ENCODE measurements at places on chromosomes 13 and 19.

- DNase-seq = no peak
Measured at GRCh38 chr13:24215732-24216131, 55.2 kb downstream of the SPATA13 start.

- no peak for DNase-seq
Measured at GRCh38 chr13:107906131-107906530, 309.2 kb downstream of the LIG4 start.

GRCh38 chr19:32859591-32859990, 10.0 kb downstream of the SLC7A9 start:
- DNase-seq = no peak

GRCh38 chr13:33026489-33027152, 10.4 kb downstream of the KL start:
- no peak for DNase-seq

DNA sequence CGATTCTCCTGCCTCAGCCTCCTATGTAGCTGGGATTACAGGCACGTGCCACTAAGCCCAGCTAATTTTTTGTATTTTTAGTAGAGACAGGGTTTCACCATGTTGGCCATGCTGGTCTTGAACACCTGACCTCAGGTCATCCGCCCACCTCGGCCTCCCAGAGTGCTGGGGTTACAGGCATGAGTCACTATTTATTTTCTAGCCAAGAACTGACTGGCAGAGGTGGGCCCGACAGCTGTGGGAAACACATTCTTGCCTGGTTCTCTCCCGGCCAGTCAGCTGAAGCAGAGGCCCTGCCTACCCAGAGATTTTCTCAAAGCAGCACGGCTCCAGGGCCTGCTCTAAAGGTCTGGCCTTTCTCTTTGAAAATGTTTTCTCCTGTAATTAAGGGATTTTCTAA, 108.0 kb downstream of the KCTD15 start:
- DNase-seq = peak; percentile 70

GRCh38 chr13:51541037-51541436, 43.2 kb upstream of the WDFY2 start:
- DNase-seq = no peak

- peak; percentile 94 for DNase-seq
Measured at GRCh38 chr13:110419381-110419791, 112.3 kb downstream of the COL4A2 start.

DNA sequence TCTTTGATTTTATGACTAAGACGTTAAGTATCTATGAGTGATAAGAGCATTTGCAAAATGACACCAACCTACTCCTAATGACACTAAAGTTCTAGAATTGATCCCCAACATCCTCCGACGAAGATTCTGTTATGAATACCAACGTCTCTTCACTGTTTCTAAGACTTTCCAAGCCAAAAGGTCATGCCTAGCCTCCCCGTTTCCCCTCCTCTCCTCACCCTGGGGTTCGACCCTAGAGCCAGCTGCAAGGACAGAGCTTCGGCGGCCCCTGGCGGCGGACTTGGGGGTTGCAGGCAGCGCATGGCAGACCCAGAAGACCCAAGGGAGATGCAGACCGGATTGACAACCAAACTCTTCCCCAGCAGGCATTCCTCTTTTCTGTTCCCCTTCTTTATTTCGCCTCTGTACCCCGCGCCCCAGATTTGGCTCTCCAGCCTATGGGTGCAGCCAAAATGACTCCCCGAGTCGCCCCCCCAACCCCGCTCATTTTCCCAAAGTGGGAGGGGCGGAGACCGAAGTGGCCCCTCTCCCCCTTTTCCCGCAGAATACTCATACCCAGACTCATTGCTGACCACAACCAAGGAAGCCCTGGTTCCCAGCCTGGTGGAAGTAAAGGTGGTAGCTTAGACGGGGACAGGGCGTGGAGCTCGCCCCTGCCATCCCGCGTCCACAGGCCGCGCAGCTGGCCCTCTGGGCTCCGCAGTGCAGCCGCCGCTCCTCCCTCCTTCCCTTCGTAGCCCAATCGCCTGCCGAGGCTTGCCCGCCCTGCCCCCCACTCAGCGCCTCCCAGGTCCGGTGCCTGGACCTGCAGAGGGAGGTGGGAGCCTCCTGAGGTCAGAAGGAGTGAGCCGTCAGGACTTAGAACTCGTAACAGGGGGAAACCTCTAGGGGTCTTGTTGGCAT, 4.1 kb upstream of the EML2 start:
- peak; percentile 87 for DNase-seq

- DNase-seq = no peak
Measured at GRCh38 chr19:29384656-29385055, 141.1 kb upstream of the VSTM2B start.

DNA sequence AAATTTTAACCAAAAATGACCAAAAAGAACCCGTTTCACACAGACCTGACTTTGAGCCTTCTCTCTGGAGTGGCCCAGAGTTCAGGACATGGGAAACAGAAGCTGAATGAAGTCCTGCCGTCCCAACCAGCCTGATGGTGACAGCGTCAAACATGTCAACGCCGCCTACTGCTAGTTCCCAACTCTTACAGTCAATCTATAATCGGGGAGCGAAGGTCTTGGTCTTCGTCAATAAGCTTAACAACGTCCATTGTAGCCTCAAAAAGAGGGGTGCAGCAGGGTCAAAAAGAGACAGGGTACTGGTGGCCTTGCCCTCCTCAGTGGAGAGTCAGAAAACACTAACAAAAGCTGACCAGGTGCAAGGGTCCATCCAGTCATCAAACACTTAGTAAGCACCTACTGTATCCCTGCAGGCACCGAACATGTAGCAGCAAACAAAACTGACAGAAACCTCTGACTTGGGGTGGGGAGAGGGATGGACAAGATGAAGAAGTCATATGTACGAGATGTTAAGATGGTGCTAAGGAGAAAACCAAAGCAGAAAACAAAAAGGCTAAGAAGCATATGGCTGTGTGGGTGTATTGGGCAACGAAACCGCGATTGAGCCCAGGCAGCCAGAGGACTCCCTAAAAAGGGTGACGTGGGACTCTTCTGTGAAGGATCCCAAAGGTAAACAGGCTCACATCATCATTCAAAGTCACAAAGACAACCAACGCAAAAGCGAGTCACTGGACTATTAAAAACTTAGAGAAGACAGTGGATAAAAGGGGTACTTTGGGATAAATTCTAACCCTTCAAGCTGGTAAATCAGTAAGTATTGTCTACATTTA, 12.0 kb downstream of the MLLT1 start:
- DNase-seq = no peak

DNA sequence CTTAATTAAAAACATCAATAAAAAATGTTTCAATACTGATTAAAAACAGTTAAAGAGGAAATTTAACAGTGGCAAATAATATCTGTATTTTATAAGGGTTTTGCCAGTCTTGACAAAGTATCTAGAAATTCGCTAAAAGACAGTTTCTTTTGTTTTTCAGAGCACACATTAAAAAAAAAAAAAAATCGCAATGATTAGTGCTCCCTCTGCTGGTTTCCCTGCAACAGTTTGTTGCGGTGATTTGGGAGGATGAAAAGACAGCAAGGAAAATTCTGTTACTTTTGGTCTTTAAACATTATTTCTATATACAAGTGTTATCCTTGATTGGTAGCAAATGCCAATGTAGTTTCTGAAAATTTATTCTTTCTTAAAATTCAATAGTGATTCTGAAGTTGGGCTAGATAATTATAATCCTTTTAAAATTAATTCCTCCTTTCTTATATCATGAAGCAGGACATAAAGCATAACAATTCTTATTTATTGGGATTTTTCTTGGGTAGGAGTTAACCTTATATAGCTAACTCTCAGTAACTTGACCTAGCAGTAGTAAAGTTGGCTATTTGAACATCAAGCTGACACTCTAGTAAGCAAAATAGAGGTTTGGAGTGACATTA, 23.1 kb upstream of the SPRY2 start:
- DNase-seq = peak; percentile 28

- DNase-seq = no peak
Measured at GRCh38 chr19:21587117-21587461, 81.7 kb downstream of the ZNF429 start.
